ENCODE measurements at places on chromosomes 1 and 21. TPM values are rescaled to one million over a fixed set of nuclear protein-coding genes. Genes with fewer than 3 reads are reported as not detected.

The WNT9A gene
- 0.54 TPM for total RNA-seq

DNA sequence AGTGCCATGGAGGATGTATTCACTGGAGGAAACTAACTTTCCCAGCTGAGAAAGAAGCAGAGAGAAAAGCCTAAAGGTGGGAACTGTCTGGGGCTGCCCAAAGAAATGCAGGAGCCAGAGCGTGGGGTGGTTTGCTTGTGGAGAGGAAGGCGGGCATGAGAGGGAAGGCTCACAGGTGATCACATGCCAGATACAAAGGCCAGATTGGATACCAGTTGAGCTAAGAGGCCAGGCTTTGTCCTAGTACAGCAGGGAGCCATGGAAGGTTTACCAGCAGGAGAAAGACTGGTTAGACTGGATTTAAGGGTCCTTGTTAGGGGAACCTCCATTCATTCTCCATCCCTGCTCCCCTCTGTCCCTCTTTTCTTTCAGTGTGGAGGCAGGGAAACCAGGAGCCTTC lies 66.4 kb downstream of the BEND5 start:
- DNase-seq = no peak

The ST6GALNAC3 gene
- total RNA-seq = 19.4 TPM

- no peak for DNase-seq
These were observed 272.5 kb downstream of the TM2D1 start for GRCh38 chr1:61452176-61453035.

DNA sequence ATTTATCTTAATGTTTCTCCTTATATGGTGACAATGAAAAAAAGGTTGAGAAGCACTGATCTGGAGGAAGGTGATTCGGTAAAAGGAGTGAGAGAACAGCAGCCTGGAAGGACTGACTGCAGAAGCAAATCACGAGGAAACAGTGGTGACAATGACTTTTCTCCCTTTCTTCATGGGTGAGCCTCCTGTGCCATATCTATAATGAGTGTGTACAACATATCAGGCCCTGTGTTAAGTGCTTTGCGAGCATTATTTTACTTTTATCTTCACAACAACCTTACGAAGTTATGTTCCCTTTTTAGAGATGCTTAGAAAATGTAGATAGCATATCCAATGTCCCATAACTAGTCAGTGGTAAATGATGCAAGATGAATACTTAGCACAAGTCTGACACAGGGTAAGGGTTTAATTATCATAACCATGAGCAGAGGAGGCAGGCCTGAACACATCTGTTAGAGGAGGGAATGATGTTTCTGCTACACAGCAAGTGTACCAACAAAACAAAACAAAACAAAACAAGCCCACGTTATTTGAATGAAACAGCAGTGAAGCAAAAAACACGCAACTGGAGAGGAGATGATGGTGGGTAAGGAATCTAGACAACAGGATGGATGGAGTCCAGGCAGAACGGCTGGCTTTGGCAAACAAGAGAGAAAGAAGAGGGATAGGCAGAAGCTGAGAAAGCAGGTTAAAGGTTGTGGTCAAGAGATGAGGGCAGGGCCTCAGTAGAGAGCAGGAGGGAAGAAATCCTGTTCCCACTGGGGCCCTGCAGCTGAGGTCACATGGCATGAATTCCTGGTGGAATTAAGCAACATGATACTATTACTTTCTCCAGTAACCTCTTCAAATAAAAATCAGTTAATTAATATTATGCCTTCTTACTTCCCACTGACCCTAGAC lies 29.6 kb downstream of the GNG12 start:
- no peak for DNase-seq

The ERICH3 gene
- not detected for total RNA-seq

The DNASE2B gene
- total RNA-seq = not detected

DNA sequence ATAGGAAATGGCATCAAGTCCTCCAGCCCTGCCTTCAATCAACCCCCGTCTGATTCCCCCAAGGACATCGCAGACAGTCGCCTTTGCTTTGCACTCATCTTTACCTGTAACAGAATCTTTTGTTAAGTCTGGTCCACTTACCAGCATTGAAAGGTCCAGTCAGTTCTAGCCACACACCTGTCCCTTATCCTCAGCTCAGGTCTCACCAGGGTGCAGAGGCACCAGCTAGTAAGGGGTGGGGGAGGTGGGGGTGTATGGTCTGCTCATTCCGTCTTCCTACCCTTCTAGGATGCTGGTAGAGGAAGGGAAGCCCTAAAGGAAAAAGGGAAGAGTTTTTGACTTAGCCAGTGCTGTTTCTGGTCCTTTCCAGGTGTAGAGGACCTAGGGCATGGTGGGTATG lies 427.7 kb downstream of the MATN1 start:
- DNase-seq = no peak

The ETV3L gene
- total RNA-seq = 0.23 TPM

- peak; percentile 39 for DNase-seq
These were observed 9.5 kb downstream of the RNU1-2 start for GRCh38 chr1:16905110-16905867.

DNA sequence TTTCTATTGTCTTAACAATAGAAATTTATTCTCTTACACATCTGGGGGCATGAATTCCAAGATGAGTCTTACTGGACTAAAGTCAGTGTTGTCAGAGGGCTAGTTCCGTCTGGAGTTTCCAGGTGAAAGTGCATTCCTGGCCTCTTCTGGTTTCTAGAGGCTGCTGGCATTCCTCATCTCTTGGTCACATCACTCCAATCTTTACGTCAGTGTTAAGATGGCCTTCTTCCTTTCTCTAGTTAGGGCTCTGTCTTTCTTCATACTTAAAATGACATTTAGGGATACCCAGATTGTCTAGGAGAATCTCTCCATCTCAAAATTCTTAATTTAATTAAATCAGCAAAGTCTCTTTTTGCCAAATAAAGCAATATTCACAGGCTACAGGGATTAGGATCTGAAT lies 13.3 kb upstream of the PDC start:
- no peak for DNase-seq

- no peak for DNase-seq
These were observed 803.8 kb downstream of the ADGRL2 start for GRCh38 chr1:82604524-82604923.

The KCNT2 gene
- 12.6 TPM for total RNA-seq

- peak; percentile 52 for DNase-seq
These were observed 46.1 kb downstream of the MEGF6 start for GRCh38 chr1:3564921-3565831.

DNA sequence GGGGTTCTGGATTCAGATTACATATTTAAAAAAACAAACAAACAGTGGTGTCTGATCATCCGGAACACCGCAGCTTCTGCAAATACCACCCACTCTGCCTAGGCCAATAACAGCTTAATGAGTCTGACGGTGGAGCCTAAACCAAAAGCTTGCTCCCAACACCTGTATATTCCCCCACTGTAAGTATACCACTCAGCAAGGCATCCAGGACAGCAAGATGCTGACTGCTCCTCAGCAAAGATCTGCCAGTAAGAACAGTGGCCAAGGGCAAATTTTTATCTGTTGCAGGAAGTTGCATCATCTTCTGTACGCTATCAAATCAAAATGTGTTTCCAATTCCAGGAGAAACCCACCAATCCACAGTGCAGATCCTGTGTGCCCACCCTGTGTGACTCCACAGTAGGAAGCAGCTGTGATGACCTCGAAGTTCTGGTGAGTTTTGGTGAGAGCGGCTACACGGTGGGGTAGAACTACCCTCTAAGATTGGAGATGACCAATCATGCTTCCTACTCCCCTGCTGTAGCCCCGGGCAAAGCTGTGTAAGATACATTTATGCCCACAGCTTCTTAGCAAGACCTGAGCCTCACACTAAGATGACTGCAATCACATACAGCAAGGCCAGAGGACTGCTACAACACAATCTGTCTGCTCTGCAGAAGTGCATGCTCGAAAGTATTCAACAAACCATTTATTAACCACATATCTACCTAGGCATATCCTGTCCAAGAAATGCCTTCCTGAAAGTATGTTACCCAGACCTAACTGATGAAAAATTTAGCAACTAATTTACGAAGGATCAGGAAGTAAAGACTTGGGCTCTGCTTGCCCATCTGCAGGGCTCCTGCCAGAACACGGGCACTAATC lies 30.5 kb downstream of the SIPA1L2 start:
- DNase-seq = no peak

GRCh38 chr1:154611150-154611862 lies 3.3 kb upstream of the ADAR start:
- no peak for DNase-seq

- no peak for DNase-seq
These were observed 209.2 kb downstream of the ZNF326 start for GRCh38 chr1:90204023-90204590.

- no peak for DNase-seq
These were observed 127.7 kb upstream of the AJAP1 start for GRCh38 chr1:4526747-4527146.

DNA sequence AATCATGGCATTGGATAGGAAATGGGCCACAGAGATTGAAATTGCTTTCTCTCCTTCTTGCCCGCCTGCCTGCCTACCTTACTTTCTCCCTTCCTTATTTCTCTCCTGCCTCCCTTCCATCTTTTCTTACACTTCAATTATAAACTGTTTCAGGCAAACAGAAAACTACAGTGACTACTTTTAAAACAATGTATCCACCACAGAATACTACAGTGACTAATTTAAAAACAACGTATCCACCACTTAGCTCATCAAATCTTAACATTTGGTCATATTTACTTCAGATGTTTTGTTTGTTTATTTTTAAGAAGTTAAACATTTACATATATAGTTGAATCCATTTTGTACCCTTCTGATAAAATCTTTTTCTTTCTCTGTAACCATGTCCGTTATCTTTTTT lies 54.4 kb downstream of the SNRPE start:
- DNase-seq = no peak

DNA sequence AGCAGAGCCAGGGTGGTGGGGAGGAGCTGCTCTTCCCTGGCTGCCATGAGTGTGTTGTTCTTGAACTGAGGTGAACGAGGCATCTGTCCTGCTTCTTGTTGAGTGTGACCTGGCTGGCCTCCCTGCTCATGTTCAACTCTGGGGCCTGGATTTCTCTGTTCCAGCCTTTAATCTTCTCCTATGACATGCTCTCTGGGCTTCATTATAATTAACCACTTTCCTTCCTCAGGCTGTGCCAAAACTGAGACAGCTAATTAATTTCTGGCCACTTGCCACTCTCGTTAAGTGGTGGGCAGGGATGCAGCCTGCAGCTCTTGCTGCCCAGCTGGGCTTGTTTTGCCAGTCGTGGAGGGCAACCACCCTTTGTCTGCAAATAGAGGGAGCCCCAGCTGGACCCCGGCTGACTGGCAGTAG lies 23.3 kb downstream of the OPRD1 start:
- DNase-seq = no peak

DNA sequence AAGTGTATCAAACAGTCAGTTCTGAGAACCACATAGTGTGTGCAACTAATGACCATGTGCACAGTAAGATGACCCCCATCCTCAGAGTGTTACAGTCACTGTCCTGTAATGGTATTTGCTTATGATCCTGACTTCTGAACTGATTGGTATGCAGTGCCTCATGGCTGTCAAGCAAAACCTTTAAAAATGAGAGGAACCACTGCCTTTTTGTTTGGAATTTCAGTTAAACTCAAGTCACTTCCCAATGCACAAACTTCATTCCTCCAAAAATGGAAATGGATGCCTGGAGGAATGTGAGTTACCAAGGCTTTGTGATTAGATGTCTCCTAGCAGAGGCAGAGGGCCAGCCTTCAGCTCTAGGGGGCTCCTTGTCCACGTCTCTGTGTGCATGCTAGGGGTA lies 10.5 kb downstream of the C1orf198 start:
- no peak for DNase-seq

Measured in neural crest cell (in vitro differentiated cells).